ENCODE measurements at places on chromosomes 12 and 14. TPM values are rescaled to one million over a fixed set of nuclear protein-coding genes. Genes with fewer than 3 reads are reported as not detected.

DNA sequence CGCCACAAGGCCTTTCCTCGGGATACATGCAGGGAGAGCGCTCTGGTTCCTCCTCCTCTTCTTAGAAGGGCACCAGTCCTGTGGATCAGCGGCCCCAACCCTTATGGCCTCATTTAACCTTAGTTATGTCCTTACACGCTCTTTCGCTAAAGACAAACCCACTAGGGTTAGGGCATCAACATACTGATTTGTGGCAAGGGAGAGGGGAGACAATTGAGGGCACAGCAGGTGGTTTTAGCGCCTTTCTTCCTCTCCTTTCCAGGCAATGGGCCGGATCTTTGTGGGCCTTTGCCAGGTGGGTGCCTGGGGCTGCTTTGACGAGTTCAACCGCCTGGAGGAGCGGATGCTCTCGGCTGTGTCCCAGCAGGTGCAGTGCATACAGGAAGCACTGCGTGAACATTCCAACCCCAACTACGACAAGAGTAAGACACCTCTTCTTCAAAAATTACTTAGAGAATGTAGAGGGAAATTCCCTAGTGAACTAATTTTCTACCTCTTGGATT is 43.6 kb downstream of the DYNC1H1 start:
- DNase-seq: no peak

DNA sequence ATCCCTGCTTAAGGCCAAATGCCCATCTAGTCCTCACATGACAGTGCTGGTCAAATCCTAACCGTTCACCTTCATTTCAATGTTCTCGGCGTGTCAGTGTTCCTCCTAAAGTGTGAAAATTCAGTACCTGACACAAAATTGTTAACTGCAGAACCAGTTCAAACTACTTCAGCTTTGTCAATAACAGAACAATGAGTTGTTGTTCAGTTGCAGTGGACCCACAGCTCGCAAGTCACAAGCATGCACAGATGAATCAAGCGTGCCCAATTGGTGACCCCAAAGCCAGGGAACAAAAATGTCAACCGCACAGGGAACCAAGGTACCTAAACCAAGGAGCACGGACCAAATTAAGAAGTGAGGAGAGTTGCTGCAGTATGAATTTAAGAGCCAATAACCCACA is 23.2 kb downstream of the NRDE2 start:
- DNase-seq: no peak

GRCh38 chr12:123912415-123913380 is 59.9 kb downstream of the CCDC92 start:
- DNase-seq: no peak

- DNase-seq: no peak
Measured at GRCh38 chr12:127830065-127830460, 436.9 kb upstream of the TMEM132C start.

DNA sequence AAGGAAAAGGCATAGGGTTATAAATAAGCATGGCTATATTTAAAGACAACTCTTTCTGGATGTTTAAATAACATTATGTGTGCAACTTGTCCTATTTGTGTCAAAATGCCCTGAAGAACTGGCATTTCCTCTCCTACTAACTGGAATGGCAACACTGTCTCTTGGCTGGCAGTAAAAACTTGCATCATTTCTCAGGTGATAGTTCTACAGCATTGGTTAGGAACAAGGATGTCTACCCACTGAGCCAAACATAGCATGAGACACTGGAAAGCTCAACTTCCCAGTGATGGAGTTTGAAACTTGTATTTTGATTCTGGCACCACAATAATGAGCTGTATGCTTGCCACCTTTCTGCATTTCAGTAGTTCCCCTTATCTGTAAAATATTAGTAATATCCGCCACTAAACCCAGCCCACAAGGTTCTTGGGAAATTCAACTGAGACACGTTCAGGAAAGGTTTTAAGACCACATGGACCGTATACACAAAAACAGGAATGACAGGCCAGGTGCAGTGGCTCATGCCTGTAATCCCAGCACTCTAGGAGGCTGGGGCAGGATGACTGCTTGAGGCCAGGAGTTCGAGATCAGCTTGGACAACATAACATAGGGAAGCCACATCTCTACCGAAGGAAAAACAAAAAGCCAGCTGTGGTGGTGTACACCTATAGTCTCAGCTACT is 5.1 kb downstream of the SLC38A2 start:
- DNase-seq: no peak

GRCh38 chr12:109729371-109729781 is 15.8 kb downstream of the FAM222A start:
- no peak for DNase-seq

DNA sequence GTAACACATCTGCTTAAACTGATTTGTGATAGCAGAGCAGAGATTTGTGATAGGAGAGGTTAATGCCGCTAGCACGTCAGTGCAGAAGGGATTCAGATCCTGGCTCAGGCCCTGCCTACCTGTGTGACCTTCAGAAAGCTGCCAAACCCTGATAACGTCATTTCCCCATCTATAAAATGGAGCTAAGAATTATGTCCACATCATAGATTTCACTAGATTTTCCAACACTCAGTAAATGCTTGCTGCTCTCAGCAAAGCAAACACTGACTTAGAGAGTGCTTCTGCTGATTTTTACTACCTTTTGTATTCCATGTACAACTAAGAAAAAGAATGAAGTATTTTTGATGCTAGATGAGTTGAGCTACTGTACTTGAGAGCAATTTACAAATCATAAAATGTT is 261.4 kb downstream of the ITPR2 start:
- no peak for DNase-seq

- DNase-seq: no peak
Measured at GRCh38 chr12:90909069-90909770, 45.8 kb downstream of the CCER1 start.

GRCh38 chr12:65667932-65668331 is 156.4 kb upstream of the HMGA2 start:
- DNase-seq: no peak

DNA sequence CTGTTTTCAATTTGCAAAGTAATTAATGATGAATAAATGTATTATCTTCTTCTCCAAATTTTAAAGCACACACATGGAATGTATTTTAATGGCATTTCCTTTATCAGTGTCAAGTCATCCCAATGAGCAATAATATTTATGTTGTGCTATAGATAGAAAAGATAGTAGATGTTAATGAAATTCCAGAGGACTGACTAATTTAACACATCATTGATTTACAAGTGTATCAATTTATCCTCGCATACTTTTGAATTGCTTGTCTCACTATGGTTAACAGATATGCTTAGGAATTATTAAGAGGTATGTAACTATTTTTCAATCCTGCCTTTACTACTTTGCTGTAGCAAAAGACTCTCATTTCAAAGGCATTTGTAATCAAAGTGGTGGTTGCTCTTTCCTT is 842.9 kb downstream of the SLC6A15 start:
- DNase-seq: no peak

GRCh38 chr12:101498252-101498651 is 23.1 kb downstream of the SPIC start:
- no peak for DNase-seq

- no peak for DNase-seq
Measured at GRCh38 chr12:132429946-132430643, 59.9 kb upstream of the FBRSL1 start.

- no peak for DNase-seq
Measured at GRCh38 chr12:121786440-121786825, 7.1 kb downstream of the RHOF start.

DNA sequence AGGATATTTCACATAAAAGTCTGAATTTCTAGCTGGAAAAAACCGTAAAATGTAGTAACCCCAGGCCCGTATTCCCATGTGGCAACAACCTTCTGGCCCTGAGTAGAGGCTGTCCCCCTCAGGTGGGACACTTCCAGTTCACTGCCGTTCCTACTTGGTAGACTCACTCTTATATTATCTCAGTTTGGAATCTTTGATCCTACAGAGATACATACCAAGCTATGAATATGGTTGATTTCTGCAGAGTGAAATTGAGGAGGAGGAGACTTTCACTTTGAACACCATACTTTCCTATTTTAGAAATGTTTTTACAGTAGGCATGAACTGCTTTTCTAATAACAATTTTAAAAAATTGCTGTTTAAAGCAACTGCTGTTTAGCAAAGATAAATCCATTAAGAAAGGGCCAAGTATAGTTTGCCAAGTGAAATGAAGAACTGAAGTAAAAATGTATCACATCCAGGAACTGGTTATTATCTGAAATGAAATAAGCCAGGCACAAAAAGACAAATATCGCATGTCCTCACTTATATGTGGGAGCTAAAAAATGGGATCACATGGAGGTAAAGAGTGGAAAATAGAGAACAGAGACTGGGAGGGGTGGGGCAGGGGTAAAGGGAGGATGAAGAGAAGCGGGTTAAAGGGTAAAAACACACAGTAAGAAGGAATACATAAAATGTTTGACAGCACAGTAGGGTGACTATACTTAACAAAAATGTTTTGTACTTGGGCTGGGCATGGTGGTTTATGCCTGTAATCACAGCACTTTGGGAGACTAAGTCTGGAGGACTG is 92.8 kb upstream of the METAP2 start:
- DNase-seq: no peak

- DNase-seq: no peak
Measured at GRCh38 chr12:123149088-123149487, 1.8 kb downstream of the PITPNM2 start.

DNA sequence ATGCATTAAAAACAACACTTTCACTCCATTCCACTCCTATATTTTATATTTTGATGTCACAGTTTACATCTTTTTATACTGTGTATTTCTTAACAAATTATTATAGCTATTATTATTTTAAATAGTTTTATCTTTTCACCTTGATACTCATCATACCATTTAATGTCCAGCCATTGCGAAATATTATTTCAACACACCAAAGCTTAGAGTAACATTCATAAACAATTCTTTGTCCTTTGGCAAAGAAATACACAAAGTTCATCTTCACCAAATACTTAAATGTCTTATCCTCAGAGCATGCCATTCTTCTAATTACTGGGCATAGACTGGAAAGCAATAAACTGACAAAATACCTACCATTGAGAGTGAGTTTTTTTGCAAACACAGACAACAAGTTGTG is 1963.4 kb upstream of the FLRT2 start:
- DNase-seq: no peak

- DNase-seq: no peak
Measured at GRCh38 chr14:63475761-63476160, 67.4 kb downstream of the PPP2R5E start.

DNA sequence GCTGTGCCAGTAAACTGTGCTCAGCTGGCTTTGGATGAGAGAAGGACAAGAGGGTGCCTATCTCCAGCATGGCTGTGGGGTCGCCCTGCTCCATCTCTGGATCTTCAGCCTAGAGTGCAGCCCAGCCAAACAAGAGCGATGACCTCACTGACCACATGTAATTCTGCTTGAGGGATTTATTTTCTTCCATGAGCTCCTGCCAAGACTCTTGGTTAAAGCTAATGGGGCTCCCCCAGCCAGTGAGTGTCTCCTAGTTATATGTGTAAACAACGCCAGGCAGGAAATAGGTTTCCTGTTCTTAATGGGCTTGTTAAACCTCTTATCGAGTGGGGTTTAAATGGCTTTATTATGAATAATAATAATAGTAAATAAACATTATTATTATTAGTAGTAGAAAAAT is 397.2 kb downstream of the NRXN3 start:
- DNase-seq: no peak

- DNase-seq: no peak
Measured at GRCh38 chr12:26297396-26298070, 102.2 kb downstream of the SSPN start.

DNA sequence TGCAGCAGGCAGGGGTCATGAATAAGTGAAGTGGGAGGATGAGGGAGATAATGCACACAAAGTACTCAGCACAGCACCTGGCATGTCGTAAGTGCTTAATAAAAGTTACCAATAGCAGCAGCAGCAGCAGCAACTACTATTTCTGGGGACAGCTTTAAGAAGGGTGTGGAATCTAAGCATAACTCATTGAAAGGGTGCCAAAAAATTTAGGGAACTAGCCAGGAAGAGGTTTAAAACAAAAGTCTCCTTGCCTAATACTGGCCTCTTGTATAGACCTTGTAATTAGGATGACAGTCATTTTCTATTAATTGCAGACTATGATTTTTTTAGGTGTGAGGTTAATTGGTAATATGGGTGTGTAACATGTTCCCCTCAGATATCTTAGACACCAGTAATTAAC is 179.9 kb downstream of the PTPN11 start:
- no peak for DNase-seq

- no peak for DNase-seq
Measured at GRCh38 chr14:68088451-68088854, 268.9 kb downstream of the RAD51B start.

DNA sequence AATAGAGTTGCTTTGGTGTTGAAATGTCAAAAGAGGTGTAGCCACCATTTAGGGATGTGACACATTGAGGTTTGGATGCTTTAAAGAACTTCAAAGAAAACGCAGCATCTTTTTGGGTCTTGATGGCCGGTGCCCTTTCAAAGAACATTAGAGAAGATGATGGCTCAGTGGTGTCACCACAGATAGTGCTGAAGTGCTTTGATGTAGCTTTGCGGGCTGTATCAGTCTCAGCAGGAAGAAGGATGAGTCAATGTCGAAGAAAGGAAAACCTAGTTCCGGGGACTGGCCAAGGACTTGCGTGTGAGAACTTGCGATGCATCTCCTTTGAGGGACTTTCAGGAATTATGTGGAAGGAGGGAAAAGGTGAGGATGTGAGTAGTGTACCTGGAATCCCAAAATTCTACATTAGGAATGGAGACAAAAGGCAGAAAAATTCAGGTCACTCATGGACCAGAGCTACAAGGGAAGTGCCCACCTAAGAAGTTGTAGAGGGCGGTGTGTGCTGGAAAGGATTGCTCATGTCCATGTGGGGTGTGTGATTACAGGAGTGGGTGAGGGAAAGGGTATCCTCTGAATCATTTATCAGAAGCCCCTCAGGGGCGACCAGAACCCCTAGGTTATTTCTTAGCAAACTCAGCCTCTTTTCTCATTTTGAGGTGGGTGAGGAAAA is 39.7 kb upstream of the GZMB start:
- no peak for DNase-seq

DNA sequence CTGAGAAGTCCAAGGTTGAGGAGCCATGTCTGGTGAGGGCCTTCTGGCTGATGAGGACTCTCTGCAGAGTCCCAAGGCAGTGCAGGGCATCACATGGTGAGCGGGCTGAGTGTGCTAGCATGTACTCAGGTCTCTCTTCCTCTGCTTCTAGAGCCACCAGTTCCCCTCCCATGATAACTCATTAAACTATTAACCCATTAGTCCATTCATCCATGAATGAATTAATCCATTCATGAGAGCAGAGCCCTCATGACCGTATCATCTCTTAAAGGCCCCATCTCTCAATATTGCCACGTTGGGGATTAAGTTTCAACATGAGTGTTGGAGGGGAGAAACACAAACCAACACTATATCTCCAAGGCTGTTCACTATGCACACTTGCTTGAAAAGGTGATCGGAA is 83.7 kb downstream of the TMEM30B start:
- no peak for DNase-seq

The FBLN5 gene
- 166 TPM for polyA plus RNA-seq

The OASL gene
- polyA plus RNA-seq: 0.09 TPM

The TBX5 gene
- not detected for polyA plus RNA-seq

The TSFM gene
- 40.5 TPM for polyA plus RNA-seq

The SSPN gene
- polyA plus RNA-seq: 17.7 TPM

The CAPZA3 gene
- 0.37 TPM for polyA plus RNA-seq

The OAS2 gene
- polyA plus RNA-seq: 6.6 TPM

The INHBE gene
- 0.65 TPM for polyA plus RNA-seq

The BCL2L14 gene
- 0.40 TPM for polyA plus RNA-seq

The TPPP2 gene
- polyA plus RNA-seq: 3.7 TPM

The KRT85 gene
- polyA plus RNA-seq: not detected

The SLC6A12 gene
- polyA plus RNA-seq: 11.7 TPM
